ENCODE measurements at places on chromosomes 6 and 20.
A peak's percentile ranks its signal among the peaks of the same experiment; 100 is the strongest.

DNA sequence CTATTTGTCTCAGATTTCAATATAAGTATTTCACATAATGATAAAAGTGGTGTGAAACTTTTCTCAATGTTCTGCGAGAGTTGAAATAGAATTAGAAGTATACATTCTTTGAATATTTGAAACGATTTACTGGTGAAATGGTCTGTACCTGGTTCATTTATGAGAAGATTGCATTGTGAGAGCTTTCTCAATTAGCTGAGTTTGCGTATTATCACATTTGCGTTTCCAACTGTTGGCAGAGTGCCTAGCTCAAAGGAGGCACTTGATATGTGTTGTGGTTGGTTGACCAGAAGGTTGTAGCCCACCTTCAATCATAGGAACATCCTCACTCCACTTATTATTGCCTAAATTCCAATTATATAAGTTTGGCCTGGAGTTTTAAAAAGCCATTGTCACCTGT, 58.8 kb upstream of the EXOC2 start:
- DNase-seq = no peak

DNA sequence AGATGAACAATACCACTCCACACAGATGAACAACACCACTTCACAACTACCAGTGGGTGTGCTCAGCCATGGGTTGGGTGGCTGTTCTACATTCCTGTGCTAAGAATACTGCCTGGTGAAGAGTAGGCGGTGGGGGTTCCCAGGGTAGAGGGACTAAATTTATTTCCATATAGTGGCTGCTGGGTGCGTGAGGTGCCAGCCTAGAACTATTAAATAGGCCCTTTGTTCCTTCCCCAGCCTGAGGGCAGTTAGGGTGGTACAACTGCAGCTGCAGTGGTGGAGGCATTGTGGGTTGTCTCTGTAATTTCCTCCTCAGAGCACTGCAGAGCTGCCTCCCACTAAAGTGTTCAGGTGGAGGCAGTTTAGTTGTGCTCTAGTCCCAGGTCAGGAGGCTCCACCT, 618.4 kb downstream of the MMUT start:
- no peak for DNase-seq

GRCh38 chr6:3887150-3887700, 38.1 kb downstream of the FAM50B start:
- no peak for DNase-seq

DNA sequence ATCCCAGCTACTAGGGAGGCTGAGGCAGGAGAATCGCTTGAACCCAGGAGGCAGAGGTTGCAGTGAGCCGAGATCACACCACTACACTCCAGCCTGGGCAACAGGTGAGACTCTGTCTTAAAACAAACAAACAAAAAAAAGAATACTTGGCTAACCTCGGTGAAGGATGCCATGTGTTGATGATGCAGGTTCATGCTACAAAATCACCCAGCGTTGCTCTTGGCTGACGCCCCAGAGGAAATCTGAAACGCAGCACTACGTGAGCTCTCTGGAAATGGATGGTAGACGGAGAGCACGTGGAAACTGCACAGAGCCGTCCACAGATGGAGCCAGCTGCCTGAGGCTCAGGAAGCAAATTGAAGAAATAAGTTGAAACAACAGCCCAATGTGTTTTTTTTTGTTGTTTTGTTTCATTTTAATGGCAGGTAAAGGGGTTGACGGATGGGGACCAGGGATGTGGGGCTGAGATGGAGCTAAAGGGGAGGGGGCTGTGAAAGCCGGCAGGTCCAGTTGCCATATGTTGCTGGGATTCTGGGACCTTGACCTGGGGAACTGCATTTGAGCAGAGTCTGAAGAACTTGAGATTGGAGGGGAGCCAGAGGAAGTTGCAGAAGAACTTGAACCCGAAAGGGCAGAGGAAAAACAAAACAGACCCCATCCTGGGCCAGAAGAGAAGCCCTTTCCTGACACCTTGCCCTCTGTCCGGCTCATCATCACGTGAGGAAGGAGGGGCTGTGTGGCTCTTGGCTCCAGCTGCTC, 12.8 kb upstream of the MANBAL start:
- DNase-seq = peak; percentile 78

DNA sequence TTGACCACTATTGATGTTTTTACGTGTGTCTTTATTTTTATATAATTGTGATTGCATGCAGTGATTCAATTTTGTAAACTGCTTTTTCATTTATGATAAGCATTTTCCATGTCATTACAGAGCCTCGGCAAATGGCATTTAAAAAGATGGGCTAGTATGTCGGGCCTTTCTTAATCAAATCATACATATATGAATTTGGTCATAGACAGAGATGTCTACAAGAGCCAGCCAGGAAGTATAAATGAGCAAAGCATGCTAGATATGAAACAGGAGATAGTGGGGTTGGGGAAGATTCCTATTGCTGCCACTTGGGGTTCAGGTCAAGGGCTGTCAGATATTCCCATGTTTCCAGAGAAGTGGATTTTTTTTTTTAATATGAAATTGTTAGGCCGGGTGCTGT, 20.0 kb downstream of the KIF3B start:
- no peak for DNase-seq

DNA sequence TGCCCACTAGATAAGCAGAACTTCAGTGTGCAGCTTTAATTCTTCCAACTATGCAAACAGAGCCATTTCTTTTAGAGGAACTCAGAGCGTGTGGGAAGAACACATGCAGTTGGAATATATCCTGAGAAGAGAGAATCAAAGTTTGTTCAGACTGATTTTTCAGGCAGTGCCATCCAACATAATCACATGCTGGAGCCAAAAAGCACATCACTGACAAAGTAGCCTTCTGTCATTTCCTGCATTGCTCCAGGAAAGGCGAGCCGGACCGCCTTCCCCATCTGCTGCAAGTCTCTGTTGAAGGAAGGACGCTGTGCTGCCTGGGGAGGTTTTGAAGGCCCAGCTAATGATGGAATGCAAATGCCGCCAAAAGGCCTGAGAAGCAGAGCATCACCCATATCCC, 98.4 kb downstream of the DOK5 start:
- no peak for DNase-seq

GRCh38 chr20:37777012-37777950, 83.5 kb downstream of the CTNNBL1 start:
- no peak for DNase-seq

- peak; percentile 30 for DNase-seq
Observed at GRCh38 chr6:113011801-113012200, 664.7 kb downstream of the RFPL4B start.

GRCh38 chr20:35845561-35845960, 73.7 kb downstream of the PHF20 start:
- DNase-seq = peak; percentile 34

- no peak for DNase-seq
Observed at GRCh38 chr20:16490696-16491095, 82.6 kb downstream of the KIF16B start.

- peak; percentile 66 for DNase-seq
Observed at GRCh38 chr20:44832724-44833123, 22.4 kb upstream of the RIMS4 start.

GRCh38 chr20:63295846-63296245, 2.9 kb downstream of the COL20A1 start:
- no peak for DNase-seq

GRCh38 chr20:14342918-14343317, 5.5 kb upstream of the FLRT3 start:
- DNase-seq = no peak

GRCh38 chr6:39387785-39388184, 65.3 kb upstream of the KCNK16 start:
- peak; percentile 13 for DNase-seq

GRCh38 chr6:117449549-117450439, 24.1 kb upstream of the ROS1 start:
- DNase-seq = peak; percentile 78

DNA sequence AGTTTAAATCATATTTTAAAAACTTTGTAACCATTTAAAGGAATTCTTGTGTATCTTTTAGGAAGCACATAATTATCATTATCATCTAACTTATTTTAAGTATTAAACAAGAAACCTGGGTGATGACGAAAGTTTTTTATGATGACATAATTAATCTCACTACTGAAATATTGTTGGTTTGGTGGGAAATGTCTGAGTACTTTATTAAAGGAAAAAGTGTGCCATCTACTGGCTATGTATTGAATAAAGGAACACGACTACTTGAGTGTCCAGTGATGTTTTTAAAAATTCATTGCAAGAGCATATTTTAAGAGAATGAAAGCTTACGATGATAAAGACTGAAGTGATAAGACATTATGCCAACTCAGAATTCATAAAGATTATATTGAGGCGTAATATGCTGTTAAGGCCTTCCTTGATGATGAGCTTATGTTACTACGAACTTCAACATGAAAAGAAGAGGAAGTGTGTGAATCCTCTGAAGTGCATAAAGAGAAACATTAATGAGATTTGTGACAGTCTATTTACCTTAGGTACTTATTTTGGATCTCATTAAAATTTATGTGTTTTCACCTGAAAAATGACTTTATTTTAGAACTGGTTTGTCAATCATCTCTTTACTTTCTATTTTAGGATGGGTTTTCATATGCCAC, 12.0 kb upstream of the TRMT11 start:
- DNase-seq = peak; percentile 66

GRCh38 chr6:99270030-99270429, 79.4 kb downstream of the FAXC start:
- DNase-seq = no peak

- DNase-seq = no peak
Observed at GRCh38 chr6:64155063-64155462, 519.5 kb downstream of the PHF3 start.

- no peak for DNase-seq
Observed at GRCh38 chr20:4581838-4582237, 139.9 kb upstream of the PRND start.

DNA sequence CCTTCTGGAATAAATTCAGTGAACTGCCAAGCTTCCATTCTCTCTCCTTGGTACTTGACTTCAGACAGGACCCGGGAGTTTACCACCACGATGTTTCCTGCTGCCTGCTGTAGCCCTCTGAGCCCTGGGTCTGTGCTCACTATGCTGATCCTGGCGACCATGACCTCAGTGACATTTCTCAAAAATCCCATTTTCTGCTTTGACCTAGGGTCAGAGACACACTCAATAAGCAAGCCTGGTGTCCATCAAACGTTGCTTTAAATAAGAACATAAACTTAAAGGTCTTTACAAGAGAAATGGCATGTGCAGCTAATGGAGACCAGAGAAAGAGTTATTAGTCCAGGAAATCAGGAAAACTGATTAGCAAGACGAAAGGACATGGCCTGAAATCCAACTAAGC, 509.7 kb upstream of the SULF2 start:
- DNase-seq = no peak

DNA sequence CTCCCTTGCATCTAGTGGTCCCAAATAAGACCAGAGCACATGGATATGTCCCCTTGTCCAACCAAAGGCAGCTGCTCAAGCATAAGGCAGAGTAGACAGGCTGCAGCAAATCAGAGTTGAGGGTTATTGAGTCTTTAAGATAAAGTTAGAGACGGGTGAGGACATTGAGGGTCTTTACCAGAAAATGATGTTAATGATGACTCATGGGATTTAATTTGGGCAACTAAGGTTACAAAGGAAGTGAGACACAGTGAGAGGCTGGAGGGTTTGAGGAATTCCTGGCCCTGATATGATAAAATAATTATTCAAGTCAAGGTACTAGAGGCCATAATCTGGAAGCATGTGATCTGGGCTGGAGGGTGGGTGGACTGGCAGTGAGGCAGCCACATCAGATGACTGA, 133.6 kb downstream of the ALDH8A1 start:
- DNase-seq = no peak

- DNase-seq = no peak
Observed at GRCh38 chr6:153668758-153669157, 370.3 kb upstream of the OPRM1 start.

DNA sequence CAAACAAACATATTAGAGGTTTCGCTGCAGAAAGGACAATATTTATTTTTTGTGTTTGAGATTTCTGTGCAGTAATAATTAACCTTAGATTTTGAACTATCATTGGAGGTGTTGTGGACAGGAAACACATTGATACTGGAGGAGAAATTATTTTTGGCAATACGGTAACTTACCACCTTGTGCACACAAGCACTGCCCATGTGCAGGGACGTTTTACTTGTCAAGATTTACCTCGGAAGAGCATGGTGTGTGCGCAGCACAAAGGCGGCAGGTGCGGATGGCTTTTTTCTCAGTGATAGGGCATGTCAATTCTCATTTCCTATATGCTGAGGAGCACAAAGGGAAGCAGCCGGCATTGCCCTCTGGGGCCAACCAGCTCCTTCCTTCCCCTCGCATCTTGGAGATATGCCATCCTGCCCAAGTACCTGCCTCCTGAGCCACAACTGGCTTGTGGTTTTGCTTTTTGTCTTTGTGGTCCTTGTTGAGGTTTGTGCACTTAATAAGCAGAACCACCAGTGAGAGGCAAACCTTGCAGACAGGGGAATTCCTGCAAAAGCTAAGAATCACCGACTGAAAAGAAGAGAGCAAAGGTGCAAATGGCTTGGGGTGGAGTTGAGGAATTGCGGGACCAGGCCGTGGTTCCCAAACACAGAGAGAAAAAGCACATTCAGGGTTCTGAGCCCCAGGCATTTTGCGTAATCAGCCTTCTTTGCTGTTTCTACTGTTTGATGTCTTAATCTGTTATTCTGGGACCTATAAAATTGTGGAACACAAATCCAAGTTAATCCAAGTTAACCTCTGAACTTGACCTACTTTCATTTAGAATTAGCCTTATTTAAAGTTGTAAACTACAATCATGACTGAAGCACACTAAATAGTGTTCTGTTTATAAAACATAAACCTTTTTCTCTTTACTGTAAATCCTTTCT, 21.9 kb downstream of the SAMD5 start:
- DNase-seq = peak; percentile 59

DNA sequence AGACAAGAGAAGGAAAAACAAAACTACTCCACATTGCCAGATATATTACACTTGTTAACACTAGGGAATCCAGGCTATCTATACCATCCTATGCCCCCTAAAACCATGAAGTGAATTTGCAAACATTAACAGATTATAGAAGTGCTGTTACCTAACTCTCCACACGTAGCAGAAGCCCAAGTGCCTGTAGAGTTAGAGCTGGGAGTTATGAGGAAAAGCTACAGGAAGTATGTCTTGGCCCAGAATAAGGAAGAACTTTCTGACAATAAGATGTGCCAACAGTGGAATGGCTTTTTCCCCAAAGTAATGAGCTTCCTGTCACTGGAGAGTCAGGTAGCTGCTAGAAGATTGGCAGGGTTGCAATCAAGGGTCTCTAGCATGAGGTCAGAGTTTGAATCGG, 32.5 kb downstream of the ADGRG6 start:
- no peak for DNase-seq

- no peak for DNase-seq
Observed at GRCh38 chr20:42020316-42020715, 402.1 kb upstream of the CHD6 start.

DNA sequence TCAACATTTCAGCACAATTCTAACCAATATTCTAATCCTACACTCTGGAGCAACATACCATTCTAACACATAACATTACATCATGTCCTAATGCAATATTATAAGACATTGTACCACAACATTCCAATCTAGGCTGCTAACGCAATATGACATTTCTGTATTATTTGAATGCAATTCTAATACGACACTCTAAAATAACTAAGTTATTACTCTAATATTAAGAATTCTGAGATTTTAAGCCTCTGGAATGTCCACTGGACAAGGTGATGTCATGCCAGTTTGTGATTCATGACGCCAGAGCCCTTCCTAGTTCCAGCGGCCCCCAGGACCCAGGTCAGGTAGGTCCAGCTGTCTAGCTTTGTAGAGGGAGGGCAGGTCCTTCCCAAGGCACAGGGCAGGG, 69.7 kb upstream of the SIRPA start:
- DNase-seq = no peak

- DNase-seq = no peak
Observed at GRCh38 chr6:87663434-87663833, 38.6 kb downstream of the AKIRIN2 start.
